ENCODE measurements at places on chromosomes 6 and 20.

- DNase-seq, result no peak
These were observed 389.2 kb upstream of the CITED2 start for GRCh38 chr6:139763468-139764210.

DNA sequence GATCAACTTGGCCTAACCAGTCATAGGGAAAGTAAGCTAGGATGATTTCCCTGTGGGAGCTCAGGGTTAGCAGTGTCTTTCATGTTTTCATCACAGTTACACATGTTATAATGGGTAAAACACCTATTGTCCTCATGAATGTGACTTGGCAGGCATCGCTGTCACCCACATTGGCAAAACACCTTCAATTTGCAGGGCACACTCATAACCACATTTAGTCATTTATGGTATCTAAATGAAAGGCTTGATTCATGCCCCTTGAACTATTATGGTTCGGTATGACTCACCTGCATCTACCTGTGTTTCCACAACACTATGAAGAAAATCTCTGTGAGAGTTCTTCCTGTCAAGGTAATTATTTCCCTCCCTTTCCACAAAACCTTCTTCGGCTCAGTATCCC is 49.2 kb downstream of the FRK start:
- DNase-seq, result peak; percentile 20

- no peak for DNase-seq
These were observed 178.4 kb downstream of the MRPL14 start for GRCh38 chr6:43948527-43949485.

- DNase-seq, result no peak
These were observed 33.5 kb upstream of the TCF21 start for GRCh38 chr6:133855276-133855990.

DNA sequence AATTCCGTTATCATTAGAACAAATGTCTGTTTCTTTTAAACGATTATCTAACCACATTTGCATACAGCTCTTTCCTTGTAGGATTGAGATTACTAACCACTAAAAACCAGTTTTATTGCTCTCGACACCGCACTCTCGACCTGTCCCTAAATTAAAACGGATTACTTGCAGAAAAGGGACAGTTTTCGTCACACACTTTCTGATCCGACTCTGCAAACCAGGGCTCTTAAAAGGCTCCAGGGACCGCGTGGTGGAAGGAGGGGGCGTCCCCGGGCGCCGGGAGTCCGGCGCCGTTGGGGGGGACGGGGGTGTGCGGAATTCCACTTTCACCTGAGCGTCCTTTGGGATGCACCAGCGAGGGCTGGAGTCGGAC is 731 bp downstream of the MAK start:
- DNase-seq, result no peak

DNA sequence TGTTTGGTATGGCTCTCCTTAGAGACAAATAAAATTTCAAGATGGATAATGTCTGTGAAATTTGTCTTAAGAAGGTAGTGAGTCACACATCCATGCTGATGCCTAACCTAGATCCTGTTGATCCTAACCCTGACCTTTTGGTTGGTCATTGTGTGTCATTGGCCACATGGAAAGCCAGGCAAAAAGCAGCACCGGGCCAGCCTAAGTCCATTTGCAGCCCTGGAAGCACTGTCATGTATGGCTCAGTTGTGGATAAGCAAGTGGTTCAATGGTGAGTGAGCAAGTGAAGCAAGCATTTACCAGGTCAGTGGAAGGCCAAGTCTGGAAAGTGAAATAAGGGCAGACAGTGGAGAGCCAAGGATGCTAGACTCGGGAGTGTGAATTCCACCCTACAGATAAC is 12.1 kb upstream of the XRN2 start:
- no peak for DNase-seq

- DNase-seq, result no peak
These were observed 430 bp upstream of the FAM110A start for GRCh38 chr20:833121-833449.

DNA sequence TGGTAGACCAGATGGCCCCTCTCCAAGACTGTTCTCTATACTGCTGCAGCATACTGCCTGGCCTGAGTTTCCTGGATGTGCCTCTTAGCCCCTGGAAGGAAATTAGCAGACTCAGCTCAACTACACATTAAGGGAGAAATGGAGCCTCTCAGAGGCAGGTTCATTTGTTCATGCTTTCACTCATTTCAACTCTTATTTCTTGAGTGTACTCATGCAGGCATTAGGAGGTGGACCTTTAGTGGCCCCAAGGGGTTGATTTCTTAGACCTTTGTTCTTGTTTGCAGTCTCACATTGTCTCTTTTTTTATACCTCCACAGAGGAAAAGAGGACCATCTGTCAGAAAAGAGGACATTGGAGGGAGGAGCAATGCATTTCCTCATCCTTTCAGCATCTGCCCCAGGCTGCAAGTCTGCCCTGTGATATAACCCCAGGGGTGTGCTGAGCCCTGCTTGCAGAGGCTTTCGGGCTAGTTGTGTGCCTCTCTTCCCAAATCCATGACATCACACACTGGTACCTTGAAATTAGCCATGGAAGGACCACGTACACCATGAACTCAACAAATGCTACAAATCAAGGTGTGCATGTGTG is 456.2 kb downstream of the CD83 start:
- no peak for DNase-seq

- DNase-seq, result no peak
These were observed 49.3 kb downstream of the PHIP start for GRCh38 chr6:79028641-79029314.

DNA sequence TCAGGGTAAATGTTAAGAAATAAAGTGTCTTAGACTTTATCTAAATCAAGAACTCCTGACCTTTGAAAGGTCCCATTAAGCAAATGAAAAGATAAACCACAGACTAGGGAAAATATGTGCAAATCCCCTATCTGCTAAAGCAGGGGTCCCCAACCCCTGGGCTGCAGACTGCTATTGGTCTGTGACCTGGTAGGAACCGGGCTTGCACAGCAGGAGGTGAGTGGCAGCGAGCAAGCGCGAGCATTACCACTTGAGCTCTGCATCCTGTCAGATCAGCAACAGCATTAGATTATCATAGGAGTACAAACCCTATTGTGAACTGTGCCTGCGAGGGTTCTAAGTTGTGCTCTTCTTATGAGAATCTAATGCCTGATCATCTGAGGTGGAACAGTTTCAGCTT is 42.4 kb downstream of the LCA5 start:
- no peak for DNase-seq

DNA sequence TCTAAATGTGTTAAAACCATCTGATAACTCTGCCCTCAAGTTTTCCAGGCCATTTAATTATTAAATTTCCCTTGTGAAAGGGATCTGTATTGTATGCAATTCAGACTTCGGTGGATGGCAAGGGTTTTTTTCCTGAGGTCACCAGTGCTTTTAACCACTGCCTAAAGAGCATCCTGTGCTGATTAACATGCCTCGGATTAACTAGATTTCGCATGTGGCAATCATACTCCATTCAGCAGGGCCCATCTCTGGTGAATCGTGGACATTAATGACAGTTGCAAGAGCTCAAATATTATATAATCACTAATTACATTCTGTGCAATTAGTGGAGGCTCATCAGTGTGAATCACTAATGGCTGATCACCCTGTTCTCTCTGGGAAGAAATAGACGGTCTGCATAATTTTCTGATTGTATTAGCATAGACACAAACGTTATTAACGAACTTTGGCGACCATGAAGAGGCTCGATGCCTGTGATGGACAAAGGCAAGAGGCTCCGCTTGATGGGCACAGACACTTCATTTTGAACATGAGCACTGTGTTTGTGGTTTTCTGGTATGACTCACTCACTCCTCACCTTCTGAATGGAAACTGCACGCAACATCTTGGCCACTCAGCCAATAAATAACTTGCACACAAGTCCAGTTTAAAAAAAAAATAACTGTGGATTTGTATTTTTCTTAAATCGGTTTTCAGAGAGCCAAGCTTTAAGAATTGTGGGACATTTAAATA is 31.4 kb downstream of the LINC00237 start:
- no peak for DNase-seq

- peak; percentile 21 for DNase-seq
These were observed 395.7 kb downstream of the ZFAND3 start for GRCh38 chr6:38215225-38215624.

GRCh38 chr6:6518631-6519427 is 69.7 kb upstream of the LY86 start:
- DNase-seq, result no peak

GRCh38 chr6:156185113-156185512 is 592.1 kb upstream of the ARID1B start:
- no peak for DNase-seq

DNA sequence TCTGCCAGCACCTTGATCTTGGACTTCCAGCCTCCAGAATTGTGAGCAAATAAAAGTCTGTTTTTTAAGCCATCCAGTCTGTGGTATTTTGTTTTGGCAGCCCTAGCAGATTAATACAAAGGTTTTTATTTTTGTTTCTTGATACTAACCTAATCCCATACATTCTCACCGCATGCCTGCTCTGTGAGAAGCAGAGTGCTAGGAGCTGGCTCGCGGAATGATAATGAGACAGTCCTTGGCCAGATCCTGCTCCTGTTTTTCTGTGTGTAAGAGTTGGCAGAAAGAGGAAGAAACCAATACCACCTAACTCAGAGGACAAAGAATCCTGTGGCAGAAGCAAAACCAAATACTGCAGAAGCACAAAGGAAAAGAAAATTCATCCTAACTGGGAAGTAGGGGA is 82.6 kb downstream of the KIF16B start:
- no peak for DNase-seq

GRCh38 chr6:92550501-92550900 is 868.9 kb downstream of the EPHA7 start:
- no peak for DNase-seq

- DNase-seq, result no peak
These were observed 10.7 kb upstream of the CLPSL2 start for GRCh38 chr6:35765739-35766138.

DNA sequence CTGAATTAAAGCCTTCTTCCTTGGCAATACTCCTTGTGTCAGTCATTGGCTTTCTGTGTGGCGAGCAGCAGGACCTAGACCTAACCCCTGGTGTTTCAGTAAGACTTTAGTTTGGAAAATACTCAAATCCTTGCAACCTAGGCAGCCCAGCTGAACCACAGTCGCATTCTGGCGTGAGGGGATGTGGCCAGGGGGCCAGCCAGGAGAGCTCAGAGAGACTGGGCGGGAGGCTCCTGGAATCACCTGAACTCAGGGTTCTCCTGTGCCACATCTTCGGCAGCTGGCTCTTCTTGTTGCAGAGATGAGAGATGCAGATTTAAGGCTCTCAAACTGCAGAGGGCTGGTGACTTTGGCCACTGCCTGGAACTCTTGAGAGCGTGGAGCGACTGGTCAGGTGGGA is 102.7 kb downstream of the SYNDIG1 start:
- DNase-seq, result no peak

- peak; percentile 47 for DNase-seq
These were observed 31.0 kb downstream of the E2F3 start for GRCh38 chr6:20432692-20433091.
